Vagina (tissue), 2 donors: ENCODE measurements at places on chromosomes 16 and 17.

- DNase-seq, result no peak
These were observed 27.4 kb downstream of the IRF8 start for GRCh38 chr16:85926370-85926769.

- DNase-seq, result no peak
These were observed 11.4 kb upstream of the NLRC5 start for GRCh38 chr16:56977823-56978430.

DNA sequence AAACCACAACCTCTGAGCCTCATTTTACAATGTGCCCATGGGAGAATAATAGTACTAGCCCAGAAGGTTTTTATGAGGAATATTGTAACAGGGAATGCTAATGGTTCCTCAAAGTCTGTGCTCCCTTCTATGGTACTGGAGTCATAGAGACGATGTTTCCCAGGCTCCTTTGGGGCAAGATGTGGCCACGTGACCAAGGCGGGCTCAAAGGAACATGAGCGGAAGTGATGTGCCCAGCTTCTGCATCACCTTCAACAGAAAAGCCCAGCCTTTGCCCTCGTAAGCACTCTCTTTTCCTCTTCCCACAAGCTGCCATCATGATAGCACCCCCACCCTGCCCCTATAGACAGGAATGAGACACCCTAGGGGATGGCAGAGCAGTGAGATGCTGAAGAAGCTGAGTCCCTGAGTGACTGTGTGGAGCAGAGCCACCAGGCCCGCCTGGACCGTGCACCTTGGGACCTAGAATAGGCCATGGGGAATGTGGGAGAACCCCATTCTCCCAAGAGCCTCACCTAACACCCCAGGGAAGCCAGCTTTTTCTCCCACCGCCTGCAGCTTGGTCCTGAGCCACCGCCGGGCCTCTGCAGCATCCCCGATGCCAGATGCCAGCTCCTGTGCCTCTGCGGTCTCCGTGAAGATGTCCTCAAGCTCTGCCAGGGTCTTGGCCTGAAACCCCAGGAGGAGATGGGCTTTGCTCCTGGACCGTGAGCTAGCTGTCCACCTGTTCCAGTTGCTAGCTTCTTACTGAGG lies 22.2 kb upstream of the PIK3R6 start:
- DNase-seq, result no peak

DNA sequence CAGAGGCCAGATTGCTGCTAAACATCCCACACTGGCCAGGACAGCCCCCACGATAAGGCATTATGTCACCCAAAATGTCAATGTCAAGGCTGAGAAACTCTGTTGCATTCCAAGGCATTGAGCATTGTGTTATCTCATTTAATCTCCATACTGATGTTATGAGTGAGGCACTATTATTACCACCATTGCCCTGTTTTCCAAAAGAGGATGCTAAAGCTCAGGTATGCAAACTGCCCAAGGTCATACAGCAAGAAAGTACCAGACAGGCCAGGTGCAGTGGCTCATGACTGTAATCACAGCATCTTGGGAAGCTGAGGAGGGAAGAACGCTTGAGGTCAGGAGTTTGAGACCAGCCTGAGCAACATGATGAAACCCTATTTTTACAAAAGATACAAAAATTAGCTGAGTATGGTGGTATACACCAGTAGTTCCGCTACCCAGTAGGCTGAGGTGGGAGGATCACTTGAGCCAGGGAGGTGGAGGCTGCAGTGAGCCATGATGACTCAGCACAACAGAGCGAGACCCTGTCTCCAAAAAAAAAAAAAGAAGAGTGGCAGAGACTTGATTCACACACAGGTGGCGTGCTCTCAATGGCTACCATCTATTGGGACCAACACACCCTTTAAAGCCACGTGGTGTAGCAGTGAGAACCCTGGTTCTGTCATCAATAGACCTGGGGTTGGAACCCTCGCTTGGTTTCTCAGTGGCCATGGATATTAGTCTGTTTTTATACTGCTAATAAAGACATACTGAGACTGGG lies 58.8 kb upstream of the GRIN2A start:
- no peak for DNase-seq

DNA sequence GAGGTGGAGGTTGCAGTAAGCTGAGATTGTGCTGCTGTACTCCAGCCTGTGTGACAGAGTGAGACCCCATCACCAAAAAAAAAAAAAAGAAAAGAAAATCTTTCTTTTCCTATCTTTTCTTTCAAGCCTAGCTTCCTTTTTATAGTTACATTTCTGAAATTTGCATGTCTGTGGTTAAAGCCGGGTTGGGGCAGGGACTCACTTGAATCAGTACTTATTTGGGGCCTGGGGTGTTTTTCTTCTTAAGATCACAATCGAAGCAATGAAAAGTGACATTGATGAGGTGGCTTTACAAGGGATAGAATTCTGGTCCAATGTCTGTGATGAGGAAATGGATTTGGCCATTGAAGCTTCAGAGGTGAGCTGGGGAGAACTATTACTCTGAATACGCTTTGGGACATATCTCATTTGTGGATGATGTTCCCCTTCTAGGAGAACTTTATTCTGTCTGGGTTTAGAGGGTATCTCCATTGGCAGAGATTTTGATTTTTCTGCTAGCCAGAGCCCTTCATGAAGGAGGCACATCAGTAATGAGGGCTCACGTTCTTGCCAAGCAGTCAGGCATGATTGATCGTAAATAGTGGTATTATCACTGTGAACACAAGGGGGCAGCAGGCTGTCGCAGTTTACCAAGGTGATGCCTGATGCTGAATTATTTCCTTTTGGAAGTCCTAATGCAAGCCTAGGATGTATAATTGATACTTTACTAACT lies 14.3 kb downstream of the KPNB1 start:
- DNase-seq, result no peak

- no peak for DNase-seq
These were observed 442.8 kb downstream of the HS3ST4 start for GRCh38 chr16:26134588-26134987.

DNA sequence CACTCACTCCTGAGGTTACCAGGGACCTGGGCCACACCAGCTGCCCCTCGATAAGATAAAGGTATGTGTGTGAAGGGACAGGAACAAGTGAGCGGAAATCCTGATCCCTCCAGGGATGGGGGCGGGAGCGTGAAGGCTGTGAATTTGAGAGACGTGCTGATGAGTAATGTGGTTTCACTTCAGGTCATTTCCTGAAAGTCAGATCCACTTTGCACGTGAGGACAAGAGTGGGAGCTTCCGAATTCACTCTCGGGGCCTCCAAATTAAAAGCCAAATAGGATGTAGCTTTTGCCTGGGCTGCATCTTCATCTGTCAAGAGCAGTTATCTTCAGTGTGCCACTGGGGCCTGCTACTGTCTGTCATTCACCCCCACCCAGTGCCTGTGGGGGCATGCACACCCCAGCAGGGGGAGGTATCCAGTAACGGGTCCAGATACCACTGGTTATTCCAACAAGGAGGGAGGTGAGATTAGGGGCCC lies 87.4 kb upstream of the LHX1 start:
- DNase-seq, result no peak

- DNase-seq, result no peak
These were observed 125.5 kb downstream of the ZNF18 start for GRCh38 chr17:11871773-11872172.

DNA sequence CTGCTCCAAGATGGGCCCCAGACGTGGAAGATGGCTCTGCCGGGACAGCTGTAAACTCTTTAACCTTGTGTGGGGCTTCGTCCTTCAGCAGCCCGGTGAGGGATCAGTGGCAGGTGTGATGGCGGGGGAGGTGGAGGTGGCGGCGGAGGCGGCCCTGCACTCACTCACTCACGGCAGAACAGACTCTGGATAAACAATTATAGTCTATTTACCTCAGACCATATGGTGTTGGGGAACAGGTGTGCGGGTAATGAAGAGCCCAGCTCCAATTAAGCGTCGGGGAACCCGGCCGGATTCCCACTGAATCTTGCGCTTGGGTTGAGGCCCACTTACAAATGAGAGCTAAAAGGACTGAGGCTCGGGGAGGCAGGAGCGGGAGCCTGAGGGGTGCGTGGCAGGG lies 104.3 kb upstream of the SDK2 start:
- no peak for DNase-seq

DNA sequence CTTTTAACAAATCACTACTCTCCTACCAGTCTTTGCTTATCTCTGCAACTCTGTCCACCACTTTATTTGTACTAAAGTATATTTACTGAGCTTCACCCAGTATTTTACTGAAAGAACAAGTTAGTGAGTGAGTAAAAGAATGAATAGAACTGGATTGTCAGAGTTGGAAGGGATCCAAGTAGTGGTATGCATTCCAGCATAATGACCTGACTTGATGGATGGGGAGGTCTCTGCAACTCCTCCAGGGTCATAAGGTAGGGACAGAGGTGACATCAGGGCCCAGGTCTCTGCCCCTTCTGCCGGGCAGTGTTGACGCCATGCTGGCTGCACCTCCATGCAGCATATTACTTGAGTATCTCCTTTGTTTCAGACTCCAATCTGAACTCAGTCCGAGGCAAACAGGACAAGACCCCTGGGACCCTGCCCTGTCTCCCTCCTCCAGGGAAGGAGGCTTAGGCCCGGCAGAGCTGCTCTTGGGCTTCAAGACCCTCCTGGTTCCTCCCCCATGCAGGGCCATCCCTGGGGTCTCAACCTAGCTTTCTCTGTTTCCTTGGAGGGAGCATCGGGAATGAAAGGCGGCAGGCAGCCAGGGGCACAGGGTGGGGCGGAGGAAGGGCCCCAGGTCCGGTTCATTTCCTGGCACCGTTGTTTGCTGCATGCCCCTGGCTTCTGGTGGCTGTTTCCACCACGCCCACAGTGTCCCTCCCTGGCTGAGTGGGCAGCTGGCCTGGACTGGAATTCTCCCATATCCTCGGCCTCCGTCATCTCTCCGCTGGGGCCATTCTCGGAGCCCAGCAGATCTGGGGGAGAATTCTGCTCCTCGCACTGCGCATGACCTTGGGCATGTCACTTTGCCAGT lies 12.4 kb upstream of the ITGA3 start:
- no peak for DNase-seq

GRCh38 chr17:73575470-73576221 lies 68.6 kb downstream of the SDK2 start:
- DNase-seq, result no peak

DNA sequence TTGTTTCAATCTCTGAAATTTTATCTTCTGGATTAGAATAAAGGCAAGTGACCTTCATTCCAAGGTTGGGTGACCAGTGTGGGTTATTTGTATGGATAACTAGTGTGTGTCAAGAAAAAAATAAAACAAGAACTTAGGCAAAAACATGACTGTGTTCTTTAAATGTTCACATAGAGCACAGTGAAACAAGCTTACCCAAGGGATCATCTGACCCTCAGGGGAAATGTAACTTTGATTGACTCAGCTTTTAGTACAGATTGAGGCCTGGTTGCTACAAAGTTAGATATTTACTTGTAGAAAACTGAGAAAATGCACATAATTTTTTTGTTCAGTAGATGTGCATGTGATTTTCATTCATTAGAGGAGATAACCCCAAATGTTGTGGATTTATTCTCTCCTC lies 6.7 kb downstream of the CACNG3 start:
- DNase-seq, result no peak

- DNase-seq, result no peak
These were observed 7.8 kb downstream of the HIC1 start for GRCh38 chr17:2062571-2063183.

DNA sequence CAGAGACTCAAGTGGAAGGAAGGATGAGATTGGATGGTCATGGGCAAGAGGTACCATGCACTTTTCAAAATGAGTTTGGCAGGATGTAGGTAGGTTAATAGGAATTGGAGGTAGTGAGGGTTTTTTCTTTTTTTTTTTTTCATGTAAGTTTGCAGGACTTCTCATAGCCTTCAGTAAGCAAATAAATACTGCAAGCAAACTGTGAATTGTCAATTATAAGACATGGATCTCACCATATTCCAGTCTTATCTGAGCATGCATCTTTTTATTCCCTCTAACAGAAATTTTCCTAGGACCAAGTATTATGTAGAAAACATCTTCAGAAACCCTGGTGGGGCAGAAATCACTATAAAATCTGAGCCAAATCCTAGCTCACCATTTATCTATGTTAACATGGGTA lies 584.6 kb upstream of the CDH5 start:
- no peak for DNase-seq

DNA sequence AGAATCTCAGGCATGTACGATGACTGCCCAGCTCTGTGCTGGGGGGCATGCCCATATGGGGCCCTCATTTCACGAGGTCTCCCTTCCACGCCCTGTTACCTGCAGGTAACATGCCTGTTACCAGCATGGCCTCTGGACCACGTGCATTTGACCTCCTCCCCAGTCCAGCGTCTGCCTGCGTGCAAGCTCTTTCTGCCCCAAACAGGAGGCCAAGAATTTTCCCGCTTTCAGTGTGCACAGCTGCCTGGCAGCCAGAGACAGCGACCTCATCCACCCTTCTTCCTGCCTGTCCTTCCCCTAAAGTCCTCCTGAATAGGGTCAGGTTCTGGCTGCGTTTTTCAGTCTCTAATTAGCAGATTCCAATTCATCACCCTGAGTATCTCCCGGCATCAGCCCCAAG lies 306.5 kb upstream of the ZFHX3 start:
- no peak for DNase-seq

DNA sequence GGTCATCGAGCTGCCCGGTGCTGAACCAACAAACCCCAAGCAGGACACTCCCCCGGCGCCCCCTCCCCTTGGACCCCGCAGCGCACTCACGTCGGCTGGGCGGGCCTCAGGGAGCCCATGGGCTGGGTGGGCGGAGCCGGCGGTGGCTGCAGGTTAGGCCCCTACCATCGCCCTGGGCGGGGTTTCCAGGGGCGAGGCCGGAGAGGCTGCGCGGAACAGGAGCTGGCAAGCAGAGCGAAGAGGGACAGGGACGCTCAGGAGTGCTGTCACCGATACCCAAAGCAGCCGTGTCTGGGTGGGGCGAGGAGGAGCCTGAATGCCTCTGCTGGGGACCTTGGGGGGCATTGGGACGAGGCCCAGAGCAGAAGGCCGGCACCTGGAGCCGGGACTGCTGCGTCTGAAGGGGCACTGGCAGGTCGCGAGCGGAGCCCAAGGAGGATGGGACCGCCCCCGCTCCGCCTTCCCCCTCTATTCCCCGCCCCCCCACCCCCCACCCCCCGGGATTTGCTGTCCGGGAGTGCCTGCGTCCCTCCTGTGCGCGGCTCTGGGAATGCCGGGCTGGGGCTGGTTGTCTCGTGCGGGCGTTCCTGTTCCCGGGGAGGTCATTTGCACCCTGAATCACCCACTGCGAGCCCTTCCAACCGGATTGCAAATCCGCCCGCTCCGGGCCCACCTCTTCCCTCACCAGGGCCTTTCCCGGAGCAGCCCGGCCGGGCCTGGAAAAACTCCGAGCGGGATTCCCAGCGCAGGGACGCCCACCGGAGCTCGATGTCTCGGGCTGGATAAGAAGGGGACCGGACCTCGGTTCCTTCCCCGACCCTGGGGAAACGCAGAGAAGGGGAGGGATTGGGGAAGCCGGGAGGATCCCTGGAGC lies 902 bp downstream of the ARHGAP27 start:
- DNase-seq, result no peak
